ENCODE measurements at places on chromosomes 3 and 15.

DNA sequence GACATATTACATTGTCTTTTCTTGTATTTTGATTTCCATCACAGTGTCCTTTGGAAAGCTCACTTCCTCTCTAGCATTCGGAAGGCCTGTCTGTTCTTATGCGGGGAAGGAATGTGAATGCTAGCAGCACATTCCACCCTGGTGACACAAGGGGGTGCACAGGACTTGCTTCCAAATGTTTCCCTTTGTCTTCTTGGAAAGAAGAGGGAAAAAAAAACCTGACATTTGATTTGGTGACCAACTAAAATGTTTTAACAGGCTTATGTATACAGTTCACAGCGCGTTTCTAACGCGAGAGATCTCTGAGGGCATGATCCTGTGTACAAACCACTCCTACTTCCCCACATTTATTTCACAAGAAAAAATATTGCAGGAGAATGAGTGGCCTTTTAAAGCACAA is 107.6 kb upstream of the FXR1 start:
- DNase-seq, result peak; percentile 47

- DNase-seq, result no peak
Measured at GRCh38 chr3:13276438-13277195, 143.5 kb downstream of the NUP210 start.

- no peak for DNase-seq
Measured at GRCh38 chr3:151121016-151121415, 35.6 kb downstream of the MED12L start.

DNA sequence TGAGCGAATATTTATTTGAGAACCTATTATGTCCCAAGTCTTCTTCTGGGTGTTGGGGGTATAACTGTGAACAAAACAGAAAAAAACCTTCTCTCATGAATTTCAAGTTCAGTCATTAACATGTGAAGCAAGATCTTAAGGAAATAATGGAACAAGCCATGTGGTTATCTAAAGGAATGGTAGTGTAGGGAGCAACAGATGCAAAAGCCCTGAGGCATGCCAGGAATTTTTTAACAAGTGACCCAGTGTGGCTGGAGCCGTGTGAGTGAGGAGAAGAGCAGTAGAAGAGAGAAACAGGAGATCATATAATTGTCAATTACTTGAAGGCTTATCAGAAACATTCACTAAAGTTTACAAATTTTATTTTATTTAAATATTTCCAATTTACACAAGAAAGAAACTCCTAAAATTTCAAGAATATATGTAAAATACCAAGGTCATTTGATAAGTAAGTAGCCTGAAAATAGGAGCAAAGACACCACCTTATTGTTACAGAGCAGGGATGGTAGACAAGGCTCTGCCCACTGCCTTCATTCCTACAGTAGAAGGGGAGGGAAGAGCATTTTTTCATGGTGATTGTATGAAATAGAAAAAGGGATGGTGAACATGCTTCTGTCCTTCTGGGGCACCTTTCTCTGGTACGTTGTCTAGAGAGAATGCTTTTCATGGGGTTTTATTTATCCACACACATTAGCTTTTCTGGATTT is 345.1 kb downstream of the PLOD2 start:
- DNase-seq, result no peak

- DNase-seq, result no peak
Measured at GRCh38 chr15:51917493-51917892, 54.1 kb downstream of the LEO1 start.

GRCh38 chr3:194257916-194258668 is 93.0 kb downstream of the CPN2 start:
- no peak for DNase-seq

GRCh38 chr3:37301980-37302708 is 127.8 kb upstream of the LRRFIP2 start:
- no peak for DNase-seq

DNA sequence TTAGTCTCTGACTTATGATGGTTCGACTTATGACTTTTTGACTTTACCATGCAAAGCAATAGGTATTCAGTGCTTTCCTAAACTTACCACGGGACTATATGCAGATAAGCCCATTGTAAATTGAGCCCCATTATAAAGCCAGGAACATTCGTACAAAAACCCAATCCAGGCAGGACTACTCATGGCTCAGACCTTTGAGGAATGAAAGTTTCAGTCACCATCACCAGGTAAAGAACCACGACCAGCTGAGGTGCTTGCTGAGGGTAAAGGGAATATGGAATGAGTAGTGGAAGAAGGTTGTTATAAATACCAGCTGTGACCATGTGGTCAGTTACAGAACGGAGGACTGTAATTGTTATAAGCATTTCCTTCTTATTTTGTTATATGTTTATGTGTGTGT is 54.9 kb upstream of the BNC1 start:
- no peak for DNase-seq

- DNase-seq, result no peak
Measured at GRCh38 chr3:105608623-105609022, 241.9 kb downstream of the ALCAM start.

DNA sequence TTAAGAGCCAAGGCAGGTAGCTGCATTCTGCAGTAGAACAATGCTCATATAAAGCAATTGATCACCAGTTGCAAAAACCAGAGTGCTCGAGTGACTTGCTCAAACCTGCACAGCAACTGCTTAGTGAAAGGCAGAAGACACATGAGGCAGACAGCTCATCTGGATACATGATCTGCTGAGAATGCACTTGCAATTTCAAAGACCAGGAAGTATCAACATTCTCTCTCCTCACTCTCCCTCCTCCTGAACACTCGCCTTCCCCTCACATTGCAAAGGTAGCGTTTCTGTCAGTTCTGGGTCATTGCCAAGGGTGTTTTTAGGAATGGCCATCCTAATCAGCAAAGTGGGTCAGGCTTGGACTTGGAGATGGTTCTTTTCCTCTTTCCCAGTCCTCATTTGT is 61.0 kb downstream of the BFSP2 start:
- DNase-seq, result no peak

DNA sequence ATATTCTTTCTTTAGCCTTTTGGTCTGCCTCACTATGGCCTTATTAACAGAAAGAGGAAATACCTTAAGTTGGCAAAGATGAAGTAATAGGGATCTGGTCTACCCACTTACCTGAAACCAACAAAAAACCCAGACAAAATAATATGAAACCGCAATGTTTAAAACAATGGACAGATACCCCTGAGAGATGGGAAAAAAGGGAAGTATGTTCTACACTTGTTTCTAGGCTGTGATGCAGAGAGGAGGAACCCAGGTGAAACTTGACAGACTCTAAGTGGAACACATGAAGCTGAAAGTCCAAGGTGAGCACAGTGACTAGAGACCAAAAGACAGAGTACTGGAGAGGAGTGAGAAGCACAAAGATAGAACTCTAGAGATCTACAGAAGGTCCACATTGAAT is 78.4 kb downstream of the NR2E3 start:
- DNase-seq, result no peak

DNA sequence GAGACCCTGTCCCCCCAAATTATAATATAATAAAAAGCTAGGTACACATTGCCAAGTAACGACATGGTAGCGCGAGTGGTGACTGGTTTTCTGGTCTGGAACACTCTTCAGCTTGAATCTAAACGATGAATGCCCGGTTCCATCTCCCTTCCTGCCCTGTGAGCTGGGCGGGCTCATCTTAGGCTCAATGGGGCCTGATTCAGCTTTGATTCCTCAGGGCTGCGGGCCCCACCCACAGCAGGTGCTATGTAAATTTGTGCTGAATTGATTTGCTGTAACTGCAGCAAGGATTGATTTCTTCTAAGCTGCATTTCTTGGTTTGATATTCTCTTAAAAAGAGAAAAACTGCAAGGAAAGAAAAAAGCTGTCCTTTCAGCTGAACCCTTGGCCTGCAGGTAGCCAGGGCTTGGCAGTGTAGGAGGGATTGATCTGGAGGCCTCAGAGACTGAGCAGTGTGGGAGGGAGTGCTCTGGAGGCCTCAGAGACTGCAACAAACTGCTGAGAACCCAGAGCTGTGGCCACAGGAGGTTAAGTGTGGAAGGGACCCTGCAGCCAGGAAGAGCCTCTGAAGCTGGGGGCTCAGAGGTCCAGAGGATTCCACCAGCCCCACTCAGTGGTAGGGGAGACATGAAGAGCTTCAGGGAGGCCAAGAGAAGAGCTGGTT is 231.6 kb downstream of the XXYLT1 start:
- DNase-seq, result no peak

DNA sequence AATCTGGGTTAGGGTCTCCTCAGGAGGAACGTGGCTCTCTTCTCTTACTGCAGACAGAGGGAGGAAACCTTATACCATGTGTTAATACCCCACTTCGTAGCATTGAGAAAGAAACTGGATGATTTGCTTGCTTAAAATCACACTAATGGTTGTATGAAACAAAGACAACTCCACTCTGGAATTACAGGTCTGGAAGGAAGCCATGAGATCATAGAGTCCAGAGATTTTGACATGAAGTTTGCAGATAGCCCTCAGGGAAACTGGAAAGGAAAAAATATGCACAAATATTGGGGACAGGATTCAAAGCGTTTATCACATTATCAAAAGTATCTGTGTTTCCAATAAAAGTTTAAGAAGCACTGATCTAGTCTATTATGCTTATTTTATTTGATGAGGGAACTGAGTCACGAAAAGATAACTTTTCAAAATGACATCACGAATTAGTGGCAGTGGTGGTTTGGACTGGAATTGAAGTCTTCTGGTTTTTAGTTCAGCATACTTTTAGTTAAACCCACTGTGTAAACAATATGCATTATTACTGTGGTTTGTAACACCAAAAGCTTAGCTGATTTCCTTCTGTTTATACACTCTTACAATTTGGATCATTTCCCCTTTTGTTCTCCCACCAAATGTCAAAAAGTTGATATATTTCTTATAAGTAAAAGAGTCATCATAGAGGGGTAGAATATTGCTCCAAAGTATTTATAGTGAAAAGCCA is 16.8 kb downstream of the FGF7 start:
- DNase-seq, result no peak

DNA sequence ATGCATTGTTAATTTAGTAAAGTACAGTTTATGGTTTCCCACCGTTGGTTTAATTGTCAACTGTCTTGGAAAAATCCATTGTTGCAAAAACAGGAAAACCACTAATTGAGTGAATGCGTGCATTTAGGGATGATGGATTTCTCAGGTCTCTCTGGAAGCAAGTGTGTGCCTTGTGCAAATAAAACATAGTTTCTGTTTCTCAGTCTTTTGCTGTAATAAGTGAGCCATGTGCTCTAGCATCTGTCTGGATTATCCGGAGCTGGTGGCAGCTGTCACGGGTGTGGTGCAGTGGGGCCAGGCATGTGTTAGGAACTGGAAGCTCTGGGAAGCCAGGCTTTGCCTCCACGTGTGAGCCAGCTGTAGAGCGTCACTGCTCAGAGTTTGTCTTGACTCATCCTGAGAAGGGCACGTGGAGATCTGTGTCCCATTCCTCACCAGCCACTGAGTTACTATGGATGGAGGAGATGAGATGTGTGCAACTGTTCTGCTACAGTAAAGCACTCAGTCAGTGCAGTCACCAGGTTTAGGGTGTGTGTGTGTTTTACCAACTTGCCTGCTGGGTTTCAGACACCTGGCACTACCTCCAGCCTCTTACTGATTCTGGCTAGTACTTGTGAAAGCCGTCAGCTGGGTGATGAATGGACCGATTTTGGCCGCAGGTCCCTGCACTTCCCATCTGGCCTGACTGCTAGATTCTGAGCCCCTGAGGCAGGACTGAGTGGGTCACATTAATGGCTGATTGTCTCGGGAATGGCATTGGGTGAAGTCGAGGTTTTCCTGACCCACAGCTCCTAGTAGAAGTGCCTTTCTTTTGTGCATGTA is 7.2 kb downstream of the APBA2 start:
- DNase-seq, result no peak

DNA sequence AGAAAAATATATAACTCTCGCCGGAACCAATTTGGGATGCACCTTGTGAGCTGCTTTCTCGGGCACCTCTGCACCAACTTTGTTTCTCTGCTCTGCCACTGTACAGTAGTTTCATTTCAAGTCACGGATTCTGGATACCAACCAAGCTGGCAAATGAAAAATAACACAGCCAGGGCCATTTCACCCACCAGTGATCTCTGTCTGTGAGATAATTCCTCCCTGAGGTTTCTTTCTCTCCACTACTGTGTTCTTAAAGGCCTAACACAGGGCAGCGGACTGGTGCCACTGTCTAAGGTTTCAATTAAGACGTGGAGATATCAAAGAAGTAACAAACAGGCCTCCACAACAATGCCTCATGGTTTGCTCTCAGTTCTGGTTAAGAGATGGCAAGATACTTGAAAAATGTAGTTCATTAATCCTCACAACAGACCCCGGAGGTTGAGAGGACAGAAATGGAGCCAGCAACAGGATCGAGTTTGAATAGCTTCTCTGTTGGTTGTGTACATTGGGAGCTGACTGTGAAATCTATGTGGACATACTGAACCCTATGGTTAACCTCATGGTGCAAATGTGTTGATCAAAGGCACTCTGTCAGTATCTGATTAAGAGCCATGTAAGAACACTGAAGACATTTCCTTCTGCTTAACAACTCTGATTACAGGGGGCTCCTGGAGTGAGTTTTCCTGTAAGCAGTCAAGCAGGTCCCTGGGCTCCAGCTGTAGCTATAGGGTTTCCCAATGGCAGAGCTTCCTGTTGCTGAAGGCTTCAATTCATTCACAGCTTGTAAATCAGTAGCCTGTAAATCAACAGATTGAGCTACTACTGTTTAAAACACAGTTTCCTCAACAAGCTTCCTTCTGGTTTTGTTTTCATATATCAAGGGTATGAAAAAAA is 470.5 kb downstream of the EPHA3 start:
- DNase-seq, result no peak

- DNase-seq, result no peak
Measured at GRCh38 chr3:17656264-17656663, 86.2 kb downstream of the TBC1D5 start.

DNA sequence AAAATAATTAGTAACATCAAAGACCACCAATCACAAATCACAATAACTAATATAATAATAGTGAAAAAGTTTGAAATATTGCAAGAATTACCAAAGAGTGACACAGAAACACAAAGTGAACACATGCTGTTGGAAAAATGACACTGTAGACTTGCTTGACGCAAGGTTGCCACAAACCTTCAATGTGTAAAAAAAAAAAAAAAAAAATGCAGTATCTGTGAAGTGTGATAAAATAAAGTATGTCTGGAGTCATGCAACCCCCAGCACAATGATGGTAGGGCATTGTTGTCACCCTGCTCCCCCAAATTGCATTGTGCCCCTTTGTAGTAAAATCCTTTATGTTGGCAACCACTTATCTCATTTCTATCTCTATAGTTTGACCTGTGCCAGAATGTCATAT is 190.6 kb downstream of the PLCL2 start:
- no peak for DNase-seq

DNA sequence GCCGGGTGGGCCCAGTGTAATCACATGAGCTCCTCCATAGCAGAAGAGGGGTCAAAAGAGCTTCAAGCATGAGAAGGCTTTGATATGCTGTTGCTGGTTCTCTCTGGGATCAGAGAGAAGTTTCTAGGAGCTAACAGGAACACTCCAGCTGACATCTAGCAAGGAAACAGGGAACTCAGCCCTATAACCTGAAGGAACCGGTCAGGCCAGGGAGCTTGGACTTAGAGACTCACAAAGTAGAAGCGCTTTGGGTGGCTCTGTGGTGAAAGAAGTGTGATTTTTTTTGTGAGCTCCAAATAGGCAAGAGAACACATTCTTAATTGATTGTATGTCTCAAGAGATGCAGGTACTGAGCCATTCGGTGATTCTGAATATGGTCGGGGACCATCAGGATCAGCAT is 26.2 kb upstream of the EPHB1 start:
- DNase-seq, result no peak

- peak; percentile 52 for DNase-seq
Measured at GRCh38 chr15:95284933-95285421, 1045.5 kb upstream of the NR2F2 start.

Measured in GM03348 (cell line).